NCI-H1694 (cell line): ENCODE measurements at places on chromosomes 5 and 9.

DNA sequence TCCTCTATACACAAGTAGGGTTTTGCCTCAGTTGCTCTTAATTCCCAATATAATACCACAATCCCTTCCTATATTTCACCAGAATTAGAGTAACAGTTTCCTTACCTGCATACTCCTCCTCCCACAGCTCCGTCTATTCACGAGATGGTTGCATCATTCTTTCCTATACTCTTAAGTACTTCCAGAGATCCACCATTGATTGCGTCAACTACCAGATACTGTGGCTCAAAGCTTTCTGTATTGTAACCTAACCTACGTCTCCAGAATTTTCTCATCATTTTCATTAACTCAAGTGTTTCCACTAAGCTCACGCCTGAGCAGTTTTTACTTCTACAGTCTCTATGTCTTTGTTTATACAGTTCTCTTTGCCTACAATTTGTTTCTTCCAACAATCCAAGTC, 31.2 kb upstream of the MINAR2 start:
- DNase-seq = no peak

DNA sequence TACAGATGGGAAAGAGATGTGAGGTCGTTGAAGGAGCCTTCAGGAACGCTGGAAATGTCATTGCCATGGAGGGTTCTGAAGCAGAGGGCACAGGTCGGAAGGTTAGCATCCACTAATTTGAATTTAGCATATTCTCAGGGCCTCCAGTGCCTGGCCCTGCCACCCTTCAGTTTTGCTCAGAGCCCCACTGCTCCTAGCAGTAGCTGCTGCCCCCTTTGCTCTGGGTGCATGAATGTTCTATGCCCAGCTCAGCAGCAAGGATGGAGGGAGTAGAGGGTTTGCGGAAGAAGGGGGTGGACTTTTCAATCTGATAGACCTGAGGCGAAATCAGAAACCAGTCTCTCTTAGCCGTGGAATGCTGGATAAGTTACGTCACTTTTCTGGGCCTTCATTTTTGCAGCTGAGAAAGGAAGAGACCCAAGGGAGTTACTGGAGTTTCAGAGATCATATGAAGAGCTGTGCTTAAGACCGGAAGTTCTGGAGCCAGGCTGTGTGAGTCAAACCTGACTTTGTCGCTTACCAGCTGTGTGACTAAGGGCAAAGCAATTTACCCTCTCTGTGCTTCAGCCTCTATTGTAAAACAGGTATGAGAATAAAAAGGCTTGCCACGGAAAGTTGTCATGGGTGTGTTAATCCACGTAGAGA, 133.2 kb upstream of the PANK3 start:
- no peak for DNase-seq

DNA sequence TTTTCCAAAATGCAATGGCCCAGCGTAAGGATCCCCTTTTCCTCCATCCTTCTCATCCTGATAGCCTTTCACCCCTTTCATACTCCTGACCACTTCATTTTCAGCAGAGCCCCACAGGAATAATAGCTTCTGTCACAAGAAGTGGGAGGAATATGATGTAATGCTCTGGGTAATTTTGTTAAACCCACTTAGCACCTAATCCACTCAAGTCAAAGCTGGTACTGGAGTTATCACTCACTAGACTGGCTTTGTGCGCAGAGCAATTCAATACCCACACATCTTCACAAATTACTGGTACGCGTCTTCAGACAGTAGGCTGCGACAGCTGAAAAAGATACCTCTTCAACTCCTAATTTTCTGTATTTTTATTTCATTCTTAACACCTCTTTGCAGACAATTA, 2232.8 kb upstream of the WWC1 start:
- no peak for DNase-seq

GRCh38 chr5:37730896-37731455, 108.9 kb downstream of the GDNF start:
- no peak for DNase-seq

DNA sequence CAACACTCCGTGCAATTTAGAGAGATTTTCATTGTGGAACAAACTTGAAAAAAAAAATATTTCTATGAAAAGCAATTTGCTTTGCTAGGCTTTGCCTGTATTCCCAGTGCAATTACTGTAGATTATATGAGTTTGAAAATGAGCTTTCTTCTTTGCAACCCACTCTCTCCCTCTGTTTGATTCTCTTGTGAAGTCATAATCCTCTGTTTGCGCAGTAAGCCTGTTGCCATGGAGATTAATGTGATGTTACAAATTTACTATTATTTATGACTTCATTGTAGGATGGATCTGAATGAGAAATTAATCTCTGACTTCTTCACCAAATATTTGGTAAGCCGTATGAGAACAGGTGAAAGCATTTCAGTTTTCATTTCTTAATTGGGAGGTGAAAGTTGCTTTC, 320.3 kb downstream of the SPATA31D1 start:
- DNase-seq = no peak

DNA sequence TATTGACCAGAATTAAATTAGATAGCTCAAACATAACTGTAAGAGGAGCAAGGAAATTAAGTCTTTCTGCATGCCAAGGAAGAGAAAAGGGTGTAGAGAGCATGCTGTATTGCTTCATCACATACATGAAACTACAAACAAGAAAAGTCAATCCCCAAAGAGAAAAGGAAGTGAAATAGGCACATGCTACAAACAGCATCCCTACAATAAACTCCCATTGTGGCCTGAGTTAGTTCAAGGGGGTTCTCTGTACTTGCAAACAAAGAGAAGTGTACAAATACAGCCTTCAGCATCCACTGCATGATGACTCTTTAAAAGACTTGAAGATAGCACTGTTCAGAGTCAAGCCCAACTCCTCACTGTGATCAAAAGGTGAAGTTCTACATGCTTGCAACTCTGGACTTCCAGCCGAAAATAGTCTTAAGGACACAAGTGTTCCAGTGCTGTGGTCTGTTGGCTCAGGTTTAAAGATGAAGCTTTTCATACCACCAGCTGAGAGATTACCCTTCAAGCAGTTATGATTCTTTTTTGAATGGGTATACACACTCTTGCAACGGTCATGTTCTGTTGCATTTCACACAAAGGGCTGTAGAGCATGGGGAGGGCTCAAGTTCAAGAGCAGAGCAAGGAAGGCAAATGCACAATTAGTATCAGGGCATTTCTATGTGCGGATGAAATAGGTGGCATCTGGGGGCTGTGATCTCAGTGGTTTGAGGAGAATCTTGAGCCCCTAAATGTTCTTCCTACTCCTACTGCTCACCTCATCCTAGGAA, 534.5 kb downstream of the EBF1 start:
- DNase-seq = no peak

- no peak for DNase-seq
Observed at GRCh38 chr9:94150279-94150828, 66.1 kb downstream of the PTPDC1 start.
